K562 (cell line): ENCODE measurements at places on chromosomes 2 and 18. TPM values are rescaled to one million over a fixed set of nuclear protein-coding genes. Genes with fewer than 3 reads are reported as not detected.
A peak's percentile ranks its signal among the peaks of the same experiment; 100 is the strongest.

DNA sequence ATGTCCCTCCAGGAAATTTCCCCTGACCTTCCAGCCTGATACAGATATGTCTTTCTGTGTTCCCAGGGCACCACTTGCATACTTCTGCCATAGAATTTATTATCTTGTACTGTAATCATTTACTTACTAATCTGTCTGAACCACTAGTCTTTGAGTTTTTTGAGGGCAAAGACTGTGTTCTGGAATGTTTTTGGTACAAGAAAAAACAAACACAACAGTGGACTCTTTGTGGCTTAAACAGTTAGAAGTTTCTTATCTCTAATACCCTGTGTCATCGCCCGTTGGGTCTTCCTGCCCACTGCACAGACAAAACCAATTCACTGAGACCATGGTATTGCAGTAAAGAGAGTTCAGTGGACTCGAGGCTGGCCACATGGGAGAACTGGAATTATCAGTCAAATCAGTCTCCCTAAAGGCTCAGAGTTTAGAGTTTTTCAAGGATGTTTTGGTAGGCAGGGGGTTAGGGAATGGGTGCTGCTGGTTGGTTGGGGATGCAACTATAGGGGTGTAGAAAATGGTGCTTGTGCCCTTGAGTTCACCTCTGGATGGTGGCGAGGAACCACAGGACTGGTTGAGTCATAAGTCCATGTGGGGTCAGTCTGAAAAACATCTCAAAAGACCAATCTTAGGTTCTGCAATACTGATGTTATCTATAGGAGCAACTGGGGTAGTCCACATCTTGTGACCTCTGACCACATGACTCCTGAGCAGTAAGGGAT is 20.3 kb downstream of the RALB start:
- peak; percentile 35 for DNase-seq

GRCh38 chr18:66252703-66253102 is 351.2 kb downstream of the CDH19 start:
- no peak for DNase-seq

GRCh38 chr2:20411361-20411894 is 35.4 kb upstream of the RHOB start:
- DNase-seq = peak; percentile 66

DNA sequence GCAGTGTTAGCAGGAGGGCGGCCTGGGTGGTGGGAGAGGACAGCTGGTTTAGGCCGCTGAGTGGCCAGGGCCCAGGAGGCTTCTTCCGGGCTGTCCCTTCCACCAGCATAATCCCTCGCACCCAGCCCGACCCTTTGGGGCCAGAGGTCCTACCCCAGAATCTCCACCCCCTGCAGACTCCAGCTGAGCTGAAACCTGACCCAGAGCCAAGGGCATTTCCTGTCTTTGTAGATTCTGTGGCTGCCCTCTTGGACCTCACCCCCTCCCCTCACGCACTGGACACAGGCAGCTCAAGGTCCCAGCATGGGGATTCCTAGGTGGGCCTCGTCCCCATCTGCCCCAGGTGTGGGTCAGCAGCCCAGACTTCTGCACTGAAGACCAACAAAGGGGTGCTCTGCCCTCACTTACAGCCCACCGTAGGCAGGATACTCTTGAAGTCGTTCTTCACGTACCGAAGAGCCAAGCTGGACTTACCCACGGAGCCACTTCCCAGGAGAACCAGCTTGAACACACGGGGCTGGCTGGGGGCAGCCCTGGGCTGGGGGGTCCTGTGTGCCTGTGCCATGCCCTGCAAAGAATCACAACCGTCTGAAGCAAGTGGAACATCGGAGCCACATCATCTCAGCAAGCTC is 4.8 kb downstream of the RAB17 start:
- DNase-seq = no peak

DNA sequence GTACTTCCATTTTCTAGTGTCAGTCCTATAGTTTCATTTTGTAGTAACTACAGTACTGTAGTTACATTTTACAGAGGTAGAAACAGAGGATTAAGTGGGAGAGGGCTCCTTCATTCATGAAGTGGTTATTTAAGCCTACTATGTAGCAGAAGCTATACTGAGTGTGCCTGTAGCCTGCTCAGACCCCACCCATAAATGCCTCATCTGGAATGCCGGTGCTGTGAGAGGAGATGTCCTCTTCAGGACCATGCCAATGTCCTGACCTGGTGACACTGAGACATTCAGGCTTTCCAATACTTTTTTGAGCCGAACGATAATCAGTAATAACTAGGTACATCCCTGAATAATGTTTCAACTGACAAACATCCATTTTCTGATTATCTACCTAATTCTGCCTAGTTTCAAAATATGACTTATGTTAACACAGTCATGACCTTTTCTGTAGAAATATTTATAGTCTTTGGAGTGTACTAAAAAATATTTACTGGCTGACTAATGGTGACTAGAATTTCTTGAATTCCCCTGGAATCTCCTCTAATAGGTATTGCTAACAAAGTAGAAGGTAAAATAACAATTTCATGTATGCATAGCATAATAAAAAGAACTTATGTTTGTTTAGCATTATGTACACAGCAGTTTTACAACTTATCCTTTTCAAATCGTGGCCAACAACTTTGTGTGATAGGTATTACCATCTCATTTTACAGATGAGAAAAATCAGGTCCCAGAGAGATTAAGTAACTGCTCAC is 10.2 kb upstream of the ARHGAP28 start:
- no peak for DNase-seq

DNA sequence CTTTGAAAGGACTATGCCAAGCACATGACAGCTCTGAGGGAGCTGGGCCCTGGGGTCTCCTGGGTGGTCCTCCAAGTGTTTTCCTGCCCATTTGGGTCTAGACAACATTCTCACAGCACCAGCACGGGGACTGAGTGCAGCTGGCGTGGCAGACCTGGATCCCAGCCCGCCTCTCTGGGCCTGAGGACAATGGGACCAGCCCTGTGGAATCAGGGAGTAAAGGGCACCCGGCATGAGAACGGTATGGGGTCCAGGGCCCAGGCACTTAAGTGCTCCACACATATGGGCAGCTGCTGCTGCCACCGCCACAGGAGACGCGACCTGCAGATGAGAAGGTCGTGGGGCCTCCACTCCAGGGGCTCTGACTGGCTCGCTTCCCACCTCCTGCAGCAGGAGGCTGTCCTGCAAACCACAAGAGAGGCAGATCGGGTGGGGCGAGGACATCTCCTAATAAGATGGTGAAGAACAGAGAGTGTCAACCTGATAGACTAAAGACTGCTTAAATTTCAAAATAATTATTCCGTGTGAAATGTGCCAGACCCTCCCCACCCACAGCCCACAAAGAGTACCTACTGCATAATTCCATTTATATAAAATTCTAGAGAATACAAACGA is 46.3 kb downstream of the FAM178B start:
- DNase-seq = no peak

DNA sequence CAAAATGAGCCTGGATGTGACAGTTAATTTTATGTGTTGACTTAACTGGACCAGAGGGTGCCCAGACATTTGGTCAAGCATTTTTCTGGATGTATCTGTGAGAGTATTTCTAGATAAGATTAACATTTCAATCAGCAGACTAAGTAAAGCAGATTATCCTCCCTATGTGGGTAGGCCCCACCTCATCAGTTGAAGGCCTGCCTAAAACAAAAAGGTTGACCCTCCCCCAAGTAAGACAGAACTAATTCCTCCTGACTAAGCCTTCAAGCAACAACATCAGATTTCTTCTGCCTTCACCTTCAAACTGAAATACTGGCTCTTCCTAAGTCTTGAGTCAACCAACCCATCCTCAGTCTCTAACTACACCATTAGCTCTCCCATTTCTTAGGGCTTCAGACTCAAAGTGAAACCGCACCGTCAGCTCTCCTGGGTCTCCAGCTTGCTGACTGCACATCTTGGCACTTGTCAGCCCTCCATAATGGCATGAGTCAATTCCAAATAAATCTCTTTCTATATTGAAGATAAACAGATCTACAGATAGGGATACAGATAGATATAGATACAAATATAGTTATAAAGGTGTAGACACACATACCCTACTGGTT is 47.9 kb downstream of the MEMO1 start:
- no peak for DNase-seq

- no peak for DNase-seq
Observed at GRCh38 chr2:179250848-179251504, 13.7 kb downstream of the SESTD1 start.

DNA sequence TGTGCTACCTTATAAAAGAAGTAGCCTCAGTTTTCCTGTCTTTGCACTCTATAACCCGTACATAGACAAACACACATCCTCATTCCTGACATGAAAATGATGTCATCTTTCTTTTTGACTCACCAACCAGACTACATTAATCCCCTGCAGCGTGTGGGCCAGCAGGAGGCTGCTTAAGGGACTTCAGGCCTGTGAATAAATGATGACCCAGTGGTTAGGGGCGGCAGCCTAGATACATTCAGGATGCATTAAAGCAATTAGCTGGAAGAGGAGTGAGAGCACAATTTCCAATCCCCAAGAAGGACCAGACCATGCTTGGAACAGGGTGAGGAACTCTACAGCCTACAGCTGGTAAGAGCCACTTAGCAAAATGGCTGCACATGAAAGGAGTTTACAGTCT is 57.3 kb upstream of the KLF7 start:
- DNase-seq = no peak

DNA sequence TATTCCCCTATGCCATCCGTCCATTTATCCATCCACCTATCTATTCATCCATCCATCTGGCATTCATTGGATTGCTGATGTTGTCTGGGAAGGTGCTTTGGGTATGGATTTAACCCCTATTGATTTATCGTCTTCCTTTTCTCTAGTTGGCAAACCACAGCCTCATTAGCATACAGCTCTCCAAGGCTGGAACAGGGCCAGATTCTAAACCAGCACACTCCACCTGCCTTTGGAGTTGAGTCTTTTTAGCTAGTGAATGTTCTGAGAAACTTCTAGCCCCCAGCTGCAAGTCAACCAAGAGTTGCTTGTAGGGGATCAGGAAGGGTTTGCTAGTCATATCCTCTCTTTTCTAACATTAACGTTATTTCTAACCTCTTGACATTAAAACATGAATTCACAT is 90.7 kb downstream of the NRP2 start:
- DNase-seq = no peak

DNA sequence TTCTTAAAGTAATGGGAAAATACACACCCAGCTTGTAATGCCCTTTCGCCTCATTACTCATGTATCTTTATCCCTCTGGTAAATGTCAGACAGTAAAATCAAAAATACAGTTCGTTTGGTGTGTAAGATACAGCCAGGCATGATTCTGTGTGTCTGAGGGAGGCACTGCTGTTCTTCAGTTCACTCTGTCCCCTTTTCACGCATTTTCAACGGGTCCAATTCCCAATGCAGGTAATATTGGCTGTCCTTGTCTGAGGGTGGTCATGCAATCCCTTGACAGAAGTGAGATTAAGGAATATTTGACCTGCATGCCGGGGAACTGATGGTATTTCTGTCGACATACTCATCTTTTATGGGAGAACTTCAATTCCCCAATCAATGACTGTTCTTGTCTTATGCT is 587.2 kb upstream of the NXPH2 start:
- DNase-seq = no peak

SF3B1 gene
- 180 and 182 TPM in 2 replicates for total RNA-seq

LBX2 gene
- 5.5 and 6.2 TPM in 2 replicates for total RNA-seq

FAM110C gene
- 0.04 TPM in 1 of 2 replicates, not detected in the other for total RNA-seq

SNORC gene
- 0.80 and 1.7 TPM in 2 replicates for total RNA-seq

MTIF2 gene
- 81.1 and 84.5 TPM in 2 replicates for total RNA-seq

CHAC2 gene
- 12.2 and 14.7 TPM in 2 replicates for total RNA-seq

ABCG5 gene
- not detected in 2 replicates for total RNA-seq

FOXD4L1 gene
- 0.16 and 0.20 TPM in 2 replicates for total RNA-seq

NOSTRIN gene
- 50.9 and 56.3 TPM in 2 replicates for total RNA-seq

TUBB6 gene
- 110 and 117 TPM in 2 replicates for total RNA-seq
